ENCODE measurements at places on chromosomes 2 and 18.

DNA sequence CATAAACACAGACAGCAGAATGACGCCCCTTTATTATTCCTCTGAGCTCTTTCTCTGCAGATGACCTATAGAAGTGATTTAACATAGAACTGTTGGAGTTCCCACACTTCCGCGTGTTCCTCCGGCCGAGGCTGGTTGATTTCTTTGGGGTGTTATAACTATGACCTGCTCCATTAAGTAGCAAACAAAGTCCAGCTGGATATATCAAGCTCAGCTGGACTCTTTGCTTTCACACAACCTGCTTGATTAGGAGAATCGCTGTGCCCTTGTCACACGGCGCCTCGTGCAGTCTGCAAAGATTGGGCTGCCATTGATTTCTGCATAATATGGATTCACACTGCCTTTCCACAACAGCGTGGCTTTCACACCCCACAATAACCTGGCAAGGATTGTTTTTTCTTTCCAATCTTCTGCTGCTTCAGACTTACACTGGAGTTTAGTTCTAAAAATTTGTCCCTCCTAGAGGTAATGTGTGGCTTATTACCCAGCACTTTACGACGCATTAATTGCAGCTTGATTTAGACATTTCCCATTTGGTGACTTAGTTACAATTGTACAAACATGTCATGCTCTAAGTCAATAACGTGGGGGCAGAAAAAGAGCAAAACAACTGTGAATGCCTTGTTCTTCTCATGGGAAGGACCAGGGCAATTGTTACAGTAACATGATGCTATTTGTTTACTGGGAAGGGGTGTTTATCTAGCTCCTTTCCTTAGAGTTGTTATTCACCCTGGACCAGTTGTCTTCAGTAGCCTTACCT lies 485.7 kb downstream of the TXNL1 start:
- DNase-seq, result no peak

DNA sequence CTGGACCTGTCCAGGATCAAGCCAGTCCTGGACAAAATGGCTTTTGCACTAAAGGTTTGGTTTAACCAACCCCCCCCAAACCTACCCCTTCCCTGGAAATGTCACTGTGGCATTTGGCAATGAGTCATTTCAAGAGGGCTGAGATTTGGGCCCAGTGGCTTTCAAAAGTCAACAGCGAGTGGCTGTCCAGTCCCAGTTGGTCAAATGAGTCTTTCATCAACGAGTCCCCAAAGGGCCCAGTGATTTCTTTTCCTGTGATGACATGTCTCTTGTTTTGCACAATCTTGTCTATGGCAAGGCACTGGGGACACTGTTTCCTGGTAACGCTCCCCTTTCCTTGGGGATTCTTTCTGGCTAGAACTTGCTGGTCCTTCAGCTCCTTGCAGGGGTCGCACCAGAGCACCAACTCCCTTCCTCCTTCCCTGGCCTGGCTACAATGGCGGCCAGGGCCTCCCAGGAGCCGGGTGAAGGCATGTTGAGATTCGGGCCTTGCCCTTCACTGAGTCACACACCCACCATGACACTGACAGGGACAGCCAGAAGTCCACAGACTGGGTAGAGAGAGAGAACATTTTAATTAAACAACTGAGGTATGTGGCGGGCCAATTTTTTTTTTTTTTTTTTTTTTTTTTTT lies 87.2 kb downstream of the SMAD7 start:
- no peak for DNase-seq

GRCh38 chr2:49754381-49754780 lies 600.1 kb upstream of the FSHR start:
- DNase-seq, result no peak

DNA sequence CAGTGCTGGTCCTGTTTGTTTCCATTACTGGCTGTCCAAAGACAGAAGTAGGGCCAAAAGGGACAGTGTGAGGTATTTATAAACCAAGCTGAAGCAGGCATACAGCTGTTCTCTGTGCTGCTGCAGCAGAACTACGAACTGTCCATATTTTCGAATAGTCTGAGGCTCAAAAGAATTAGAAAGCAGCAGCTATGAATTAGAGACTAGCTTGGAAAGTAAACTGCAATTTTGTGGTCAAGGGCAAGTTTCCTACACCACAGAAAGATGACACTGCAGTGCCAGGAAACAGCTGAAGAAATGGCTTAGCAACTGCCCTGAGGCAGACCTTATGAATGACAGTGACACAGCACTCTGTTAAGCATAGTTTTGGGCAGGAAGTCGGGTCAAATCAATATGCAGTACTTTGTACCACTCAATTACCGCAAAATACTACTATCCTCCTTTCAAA lies 125.3 kb downstream of the TMEM131 start:
- peak; percentile 85 for DNase-seq

DNA sequence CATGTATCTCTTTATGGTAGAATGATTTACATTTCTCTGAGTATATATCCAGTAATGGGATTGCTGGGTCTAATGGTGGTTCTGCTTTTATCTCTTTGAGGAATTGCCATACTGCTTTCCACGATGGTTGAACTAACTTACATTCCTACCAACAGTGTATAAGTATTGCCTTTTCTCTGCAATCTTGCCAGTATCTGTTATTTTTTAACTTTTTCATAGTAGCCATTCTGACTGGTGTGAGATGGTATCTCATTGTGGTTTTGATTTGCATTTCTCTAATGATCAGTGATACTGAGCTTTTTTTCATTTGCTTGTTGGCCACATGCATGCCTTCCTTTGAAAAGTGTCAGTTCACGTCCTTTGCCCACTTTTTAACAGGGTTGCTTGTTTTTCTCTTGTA lies 55.1 kb downstream of the CYTIP start:
- DNase-seq, result no peak

DNA sequence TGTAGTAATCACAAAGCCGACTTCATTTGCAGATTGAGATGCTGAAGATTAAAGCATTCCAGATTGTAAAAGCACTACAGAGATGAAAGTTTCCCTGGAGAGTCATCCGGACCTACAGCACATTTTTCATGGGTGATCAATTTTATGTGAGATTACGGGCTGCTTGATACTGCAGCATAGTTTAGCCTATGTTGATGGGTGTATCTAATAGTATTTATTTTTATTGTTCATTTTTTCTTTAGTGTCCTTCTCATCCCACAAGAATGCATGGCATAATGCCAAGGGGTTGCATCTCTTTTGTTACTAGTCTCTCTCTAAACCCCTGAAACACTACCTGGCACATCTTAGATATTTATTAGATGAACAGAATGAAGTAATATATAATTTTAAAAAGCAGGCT lies 240.4 kb downstream of the MBD2 start:
- peak; percentile 43 for DNase-seq

DNA sequence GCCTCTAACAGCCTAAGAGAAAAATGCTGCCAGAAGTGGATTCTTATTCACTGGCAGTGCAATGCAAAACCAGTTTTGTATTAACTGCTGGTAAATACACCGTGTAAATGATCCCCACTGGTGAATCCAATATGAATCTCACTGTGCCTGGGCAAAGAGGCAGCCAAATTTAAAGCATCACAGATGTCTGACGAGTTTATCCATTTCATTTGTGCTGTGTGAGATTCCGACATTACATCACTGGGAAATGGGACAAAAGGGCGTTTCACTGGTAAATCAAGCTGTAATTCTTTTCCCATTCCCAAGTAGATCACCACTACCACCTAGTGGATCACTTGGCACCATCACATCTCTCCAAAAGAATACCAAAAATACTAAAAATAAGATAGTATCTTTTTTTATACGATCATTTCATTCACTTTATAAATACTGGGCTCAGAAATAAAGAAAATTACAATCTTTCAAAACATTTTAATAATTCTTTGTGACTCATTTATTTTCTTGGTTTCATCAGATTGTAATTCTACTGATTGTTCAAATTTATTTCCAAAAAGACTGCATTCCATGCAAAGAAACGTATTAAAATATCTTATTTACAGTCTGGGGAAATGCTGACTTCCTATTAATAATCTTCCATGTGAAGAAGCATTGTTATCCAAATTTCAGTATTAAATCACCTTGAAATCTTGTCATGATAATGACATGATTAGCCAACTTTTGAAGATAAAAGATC lies 125.6 kb downstream of the GRB14 start:
- peak; percentile 32 for DNase-seq

GRCh38 chr2:68784915-68785314 lies 50.3 kb downstream of the ARHGAP25 start:
- no peak for DNase-seq

GRCh38 chr2:154697418-154698252 lies 860 bp upstream of the KCNJ3 start:
- DNase-seq, result no peak

- no peak for DNase-seq
Observed at GRCh38 chr2:239455436-239456203, 54.8 kb upstream of the HDAC4 start.

- DNase-seq, result no peak
Observed at GRCh38 chr2:71791501-71792135, 338.3 kb downstream of the DYSF start.

DNA sequence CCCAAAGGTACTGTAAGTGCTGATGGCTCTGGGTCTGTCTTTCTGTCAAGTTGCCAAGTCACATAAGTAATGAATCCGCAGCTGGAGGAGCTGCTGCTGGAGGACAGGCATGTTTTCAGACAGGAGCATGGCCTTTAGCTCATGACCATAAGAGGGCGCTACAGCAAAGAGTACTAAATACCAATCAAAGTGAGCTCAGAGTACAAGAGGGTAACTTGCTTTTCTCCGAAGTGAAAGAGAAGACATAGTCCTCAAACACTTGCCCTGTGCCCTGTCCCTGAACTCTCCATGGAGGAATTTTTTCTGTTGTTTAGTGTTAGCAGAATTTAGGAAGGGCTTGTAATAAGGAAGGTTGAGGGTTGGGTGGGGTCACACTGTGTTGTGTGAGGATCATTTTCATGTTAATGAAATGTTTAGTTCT lies 58.0 kb upstream of the EML6 start:
- no peak for DNase-seq

GRCh38 chr2:207448006-207448405 lies 81.8 kb upstream of the CREB1 start:
- DNase-seq, result no peak

DNA sequence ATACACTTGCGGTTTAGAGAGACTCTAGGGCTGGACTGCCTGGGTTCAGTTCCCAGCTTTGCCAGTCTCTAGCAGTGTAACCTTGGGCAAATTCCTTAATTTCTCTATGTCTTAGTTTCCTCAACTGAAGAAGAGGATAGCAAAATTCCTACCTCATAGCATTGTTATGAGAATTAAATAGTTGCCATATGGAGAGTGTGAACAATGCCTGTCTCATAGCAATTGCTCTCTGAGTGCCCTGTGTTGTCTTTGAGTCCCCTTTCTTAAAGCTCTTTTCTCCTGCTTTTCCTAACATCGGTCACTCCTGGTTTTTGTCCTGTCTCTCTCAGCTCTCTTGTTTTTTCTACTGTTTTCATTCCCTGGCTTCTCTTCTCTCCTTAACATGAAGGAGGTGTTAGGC lies 116.8 kb upstream of the ALPP start:
- no peak for DNase-seq

Data from fibroblast of skin of left quadriceps (primary cell).